ENCODE measurements at places on chromosomes 3 and 15.

DNA sequence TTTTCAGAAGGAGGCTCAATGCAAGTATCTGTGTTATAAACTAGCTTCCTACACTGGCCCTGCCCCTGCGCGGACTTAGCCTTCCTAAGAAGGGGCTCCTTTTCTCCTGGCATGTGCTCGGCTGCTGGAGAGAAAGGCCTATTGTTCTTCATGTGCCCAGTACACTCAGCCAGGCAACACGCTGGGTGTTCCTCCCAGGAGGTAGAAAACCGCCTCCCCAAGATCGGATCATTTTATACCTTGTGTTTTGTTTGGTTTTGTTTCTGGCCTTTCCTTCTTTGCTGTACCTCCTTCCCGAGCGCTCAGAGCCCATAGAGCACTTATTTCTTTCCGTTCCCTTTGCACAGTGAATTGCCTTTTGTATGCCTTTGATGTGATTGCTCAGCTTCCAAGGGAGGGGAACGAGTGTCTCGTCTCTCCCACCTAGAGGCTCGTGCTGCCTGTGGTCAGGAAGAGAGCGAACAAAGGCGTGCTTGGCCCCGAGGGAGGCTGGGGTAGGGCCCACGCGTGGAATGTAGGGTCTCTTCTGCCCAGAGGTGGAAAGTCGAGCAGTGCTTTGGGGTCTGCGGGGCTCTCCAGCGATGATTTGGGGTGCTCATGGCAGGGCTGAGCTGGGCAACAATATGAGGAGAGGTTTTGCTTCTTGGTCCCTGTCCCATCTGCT is 30.0 kb downstream of the CCNL1 start:
- DNase-seq: peak; percentile 52

- DNase-seq: no peak
Observed at GRCh38 chr3:69113536-69113935, 8.9 kb downstream of the LMOD3 start.

DNA sequence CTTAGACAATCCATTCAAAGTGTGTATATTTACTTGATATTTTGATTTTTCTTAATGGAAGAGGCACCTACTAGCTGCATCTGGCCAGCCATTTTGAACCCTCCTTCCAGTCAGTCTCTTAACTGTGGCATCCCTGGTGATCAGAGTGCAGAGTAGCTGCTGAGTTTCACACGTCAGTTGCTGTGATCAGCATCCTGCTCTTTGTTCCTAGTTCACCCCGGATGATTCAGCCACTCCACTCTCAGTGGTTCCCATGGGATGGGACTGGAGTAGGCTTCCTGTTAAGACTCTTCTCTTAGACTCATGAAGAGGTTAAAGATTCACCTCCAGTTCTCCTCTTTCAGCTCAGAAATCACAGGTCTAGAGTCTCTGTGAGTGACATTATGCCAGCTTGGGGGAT is 75.8 kb downstream of the STXBP5L start:
- DNase-seq: no peak

DNA sequence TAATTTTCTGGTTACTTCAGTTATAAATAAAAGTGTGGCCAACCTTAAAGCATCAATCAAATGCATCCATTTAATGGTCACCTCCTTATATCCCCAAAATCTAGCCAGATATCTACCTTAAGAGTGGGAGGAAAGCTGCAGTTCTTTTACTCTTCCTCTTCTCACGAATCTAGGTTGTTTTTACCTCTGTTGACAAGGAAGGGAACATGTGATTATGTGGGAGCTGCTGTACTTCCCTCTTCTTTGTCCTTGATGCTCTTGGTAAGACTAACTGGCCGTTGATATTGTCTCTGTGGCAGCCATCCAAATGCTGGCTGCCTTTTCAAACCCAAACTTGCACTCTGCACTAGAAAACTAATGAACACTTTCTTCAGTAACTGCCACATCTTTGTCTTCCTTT is 275.3 kb upstream of the CADM2 start:
- no peak for DNase-seq

- DNase-seq: no peak
Observed at GRCh38 chr3:140177943-140178342, 243.0 kb downstream of the CLSTN2 start.

DNA sequence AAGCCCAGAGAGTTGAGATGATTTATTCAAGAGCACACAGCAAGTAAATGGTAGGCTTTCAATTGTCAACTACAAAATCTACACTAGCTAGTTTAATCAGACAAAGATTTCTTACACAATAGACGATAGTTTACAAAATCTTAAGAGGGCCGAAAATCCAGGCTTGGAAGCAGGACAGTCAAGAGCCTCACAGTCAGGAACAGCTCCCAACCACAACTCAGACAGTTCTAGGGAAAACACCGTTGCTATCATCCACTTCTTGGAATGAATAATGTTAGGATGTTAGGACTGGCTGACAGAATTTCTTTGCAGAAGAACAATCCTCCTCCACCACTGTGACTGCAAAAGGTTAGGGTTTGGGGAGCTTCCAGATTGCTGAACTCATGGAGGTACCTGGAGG is 290.8 kb upstream of the ZPLD1 start:
- no peak for DNase-seq

DNA sequence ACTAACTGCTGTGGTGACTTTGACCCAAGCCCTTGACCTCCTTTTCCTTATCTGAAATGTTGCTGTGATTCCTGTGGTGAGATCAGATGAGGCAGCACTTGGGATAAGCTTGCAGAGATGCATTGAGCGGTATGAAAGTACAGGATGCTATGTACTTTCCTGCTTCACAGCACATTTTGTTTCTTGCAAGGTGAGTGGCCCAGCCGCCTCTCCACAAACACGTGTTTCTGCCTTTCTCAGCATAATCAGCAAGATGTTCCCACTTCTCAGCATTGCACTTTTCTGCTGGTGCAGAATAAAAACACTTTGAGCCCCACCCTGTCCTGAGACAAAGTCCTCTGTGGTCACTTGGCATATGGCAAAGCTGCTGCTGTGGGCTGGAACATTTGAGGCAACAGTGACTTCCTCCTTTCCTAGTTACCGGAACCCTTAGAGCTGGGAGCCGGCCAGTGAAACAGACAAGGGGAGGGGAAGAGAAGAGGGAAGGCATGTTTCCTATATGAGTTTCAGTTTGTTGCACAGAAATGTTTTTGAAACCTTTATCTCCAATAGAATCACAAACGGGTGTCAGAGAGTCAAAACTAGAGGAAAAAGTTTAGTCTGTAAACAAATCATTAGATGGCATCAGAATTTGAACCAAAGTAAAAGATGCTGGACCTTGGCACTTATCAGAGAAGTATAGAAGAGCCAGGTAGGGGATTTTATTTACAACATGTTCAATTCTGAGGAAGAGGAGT is 5.0 kb downstream of the NUDT16 start:
- DNase-seq: no peak

DNA sequence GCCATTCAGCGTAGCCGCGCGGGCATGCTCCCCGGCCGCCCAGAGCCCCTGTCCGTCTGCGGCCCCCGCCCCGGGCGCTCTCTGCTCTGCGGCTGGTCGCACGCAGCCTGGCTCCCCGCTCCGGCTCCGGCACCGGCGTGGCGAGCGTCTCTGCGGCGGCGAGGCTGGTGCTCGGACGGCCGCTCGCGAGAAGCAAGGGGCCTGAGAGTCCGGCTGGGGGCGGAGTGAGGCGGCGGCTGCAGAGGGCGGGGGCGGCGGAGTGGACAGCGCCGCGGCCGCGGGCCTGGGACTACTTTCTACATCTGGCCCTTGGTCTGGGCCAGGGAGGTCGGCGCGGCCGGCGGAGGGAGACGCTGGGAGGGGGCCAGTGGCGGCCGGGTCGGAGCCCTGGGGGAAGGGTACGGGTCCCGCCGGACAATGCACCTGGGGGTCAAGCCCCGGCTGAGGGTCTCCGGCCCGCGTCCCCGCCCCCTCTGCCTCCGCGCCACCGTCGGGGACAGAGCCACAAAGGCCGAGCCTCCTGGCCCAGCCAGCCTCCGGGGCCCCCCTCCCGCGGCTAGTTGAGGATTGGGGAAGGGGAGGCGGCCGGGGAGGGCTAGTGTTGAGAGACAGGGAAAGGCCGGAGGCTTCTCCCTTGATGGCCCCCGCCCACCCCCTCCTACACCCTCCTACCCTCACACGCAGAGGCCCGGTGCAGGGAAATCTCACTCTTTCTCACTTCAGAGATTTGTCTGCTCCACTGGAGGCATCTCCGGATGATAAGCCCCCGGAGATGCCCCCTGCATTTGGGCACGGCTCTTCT is at the start of gene PRTG:
Gene PRTG (minus strand): TSS at position 226 of the 802 bp plus-strand sequence. CDS start 221 bp downstream, at position 5.
- DNase-seq: no peak

DNA sequence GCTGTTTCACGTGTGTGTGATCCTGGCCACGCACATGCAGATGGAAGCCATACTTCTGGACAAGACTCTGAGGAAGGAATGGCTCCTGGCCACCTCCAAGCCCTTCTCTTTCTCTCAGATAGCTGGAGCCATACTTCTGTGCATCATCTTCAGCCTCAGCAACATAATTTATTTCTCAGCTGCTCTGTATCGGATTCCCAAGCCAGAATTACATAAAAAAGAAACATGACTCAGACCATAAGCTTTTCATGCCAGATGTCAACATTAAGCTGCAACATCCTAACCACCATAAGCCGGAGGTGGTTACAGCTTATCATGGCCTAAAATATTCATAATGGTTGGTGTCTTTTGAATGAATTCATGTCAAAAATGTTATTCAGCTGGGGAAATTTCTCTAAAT is 10.6 kb upstream of the KIF23 start:
- DNase-seq: peak; percentile 29

GRCh38 chr15:52137432-52138357 is 25.1 kb upstream of the BCL2L10 start:
- DNase-seq: no peak

DNA sequence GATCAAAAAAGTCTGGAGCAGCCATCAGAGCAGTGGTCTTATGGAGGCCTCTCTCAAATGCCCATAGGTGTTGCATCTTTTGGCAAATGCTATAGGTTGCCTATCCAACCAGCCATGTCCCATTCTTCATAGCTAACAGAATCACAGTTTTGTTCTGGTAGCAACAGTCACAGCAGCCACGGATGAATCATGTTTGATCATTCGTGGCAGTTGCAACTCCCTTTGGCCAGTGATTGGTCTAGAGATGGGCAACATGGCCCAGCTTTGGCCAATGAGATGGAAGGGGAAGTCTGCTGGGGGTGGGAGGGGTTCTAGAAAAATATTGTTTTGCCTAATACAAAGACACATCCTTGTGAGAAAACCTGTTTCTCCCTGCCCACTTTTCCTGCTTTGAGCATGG is 50.3 kb upstream of the PPP2R3A start:
- DNase-seq: no peak

DNA sequence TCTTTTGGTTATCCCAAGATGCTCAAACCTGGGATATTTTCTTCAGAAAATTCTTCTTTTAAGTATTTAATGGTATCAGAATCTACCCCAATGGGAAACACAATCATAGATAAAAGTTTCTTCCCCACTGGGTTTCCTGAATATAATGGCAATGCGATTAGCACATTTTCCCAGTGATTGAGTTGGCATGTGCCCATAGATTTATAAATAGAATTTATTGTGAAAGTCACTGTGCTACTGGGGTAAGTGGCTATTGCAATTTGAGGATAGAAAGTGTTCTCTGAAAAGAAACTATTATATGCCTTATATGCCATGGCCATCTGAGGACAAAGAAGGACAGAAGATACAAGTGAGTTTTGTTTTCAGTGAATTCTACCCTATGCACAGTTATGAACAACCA is 99.0 kb upstream of the RBMS3 start:
- no peak for DNase-seq

DNA sequence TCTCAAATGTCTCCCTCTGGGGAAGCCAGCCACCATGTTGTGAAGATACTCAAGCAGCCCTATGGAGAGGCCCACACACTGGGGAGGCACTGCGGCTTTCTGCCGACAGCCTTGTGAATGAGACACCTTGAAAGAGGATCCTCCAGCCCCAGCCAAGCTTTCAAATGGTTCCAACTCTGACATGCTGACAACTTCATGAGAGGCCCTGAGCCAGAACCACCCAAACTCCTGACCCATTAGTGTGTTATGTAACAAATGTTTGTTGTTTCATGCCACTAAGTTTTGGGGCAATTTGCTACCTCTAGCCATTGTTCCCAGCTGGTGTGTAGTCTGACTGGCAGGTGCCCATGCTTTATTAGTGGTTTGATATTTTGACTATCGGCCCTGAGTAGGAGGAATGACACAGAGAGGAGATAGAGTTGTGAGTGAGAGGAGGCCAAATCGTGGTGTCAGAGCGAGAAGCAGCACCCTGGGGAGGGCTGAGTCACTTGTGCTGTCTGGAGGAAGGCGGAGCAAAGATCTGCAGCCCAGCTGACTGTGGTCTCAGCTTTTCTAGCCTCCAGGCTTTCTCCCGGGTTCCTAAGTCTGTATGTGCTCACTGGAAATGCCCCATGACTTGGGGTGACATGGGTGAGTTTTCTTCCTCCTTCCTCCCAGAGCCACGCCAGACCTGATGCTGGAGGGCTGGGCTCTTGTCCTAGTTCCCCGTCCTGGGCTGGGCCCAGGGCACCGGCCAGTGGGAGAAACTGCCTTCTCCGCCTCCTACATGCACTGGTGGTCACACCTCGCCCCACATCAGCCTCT is 56.7 kb upstream of the BLM start:
- peak; percentile 68 for DNase-seq

DNA sequence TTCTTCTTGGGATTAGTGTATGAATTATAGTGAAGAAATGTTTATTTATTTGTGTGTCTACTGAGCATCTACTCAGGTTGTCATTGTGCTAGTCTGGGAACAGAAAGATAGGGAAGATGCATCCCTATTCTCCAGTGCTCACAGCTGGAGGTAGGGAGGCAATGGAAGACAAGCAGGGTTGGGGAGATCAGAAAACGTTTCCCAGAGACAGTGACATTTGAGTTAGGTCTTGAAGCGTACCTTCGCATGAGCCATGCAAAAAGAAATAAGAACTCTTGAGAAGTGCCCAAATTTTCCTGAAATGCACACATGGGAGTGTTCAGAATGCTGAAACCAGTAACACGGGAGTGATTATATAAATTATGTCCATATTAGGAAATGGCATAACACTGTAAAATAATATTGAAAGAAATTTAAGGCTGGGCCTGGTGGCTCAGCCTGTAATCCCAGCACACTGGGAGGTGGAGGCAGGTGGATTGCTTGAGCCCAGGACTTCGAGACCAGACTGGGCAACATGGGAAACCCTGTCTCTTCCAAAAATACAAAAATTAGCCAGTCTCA is 5.3 kb upstream of the CEMIP start:
- DNase-seq: no peak

Measured in brain pericyte (primary cell).